ENCODE measurements at places on chromosomes 4 and X.

DNA sequence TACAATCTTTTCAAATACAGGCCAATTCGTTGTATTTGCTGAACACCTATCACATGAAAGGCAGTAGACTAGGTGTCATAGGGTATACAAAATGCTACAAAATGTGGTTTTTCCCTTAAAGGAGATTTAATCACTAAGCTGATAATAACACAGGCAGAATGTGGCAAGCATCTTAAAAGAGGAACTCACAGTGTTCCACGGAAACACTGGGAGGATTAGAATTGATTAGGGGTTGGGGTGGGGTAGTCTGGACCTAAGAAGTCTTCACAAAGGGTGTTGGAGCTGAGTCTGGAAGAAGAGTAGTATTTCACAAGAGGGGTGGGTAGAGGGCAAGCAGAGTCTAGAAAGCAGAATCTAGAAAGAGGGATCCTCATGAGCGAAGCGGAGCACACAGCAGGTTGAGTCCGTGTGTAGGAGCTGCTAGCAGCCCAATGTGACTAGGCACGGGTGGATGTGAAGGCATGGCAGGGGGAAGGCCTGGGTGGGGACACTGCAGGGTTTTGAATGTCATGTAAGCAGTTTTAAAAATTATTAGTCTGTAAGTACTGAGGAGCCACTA is 123.6 kb downstream of the MGST2 start:
- no peak for DNase-seq

DNA sequence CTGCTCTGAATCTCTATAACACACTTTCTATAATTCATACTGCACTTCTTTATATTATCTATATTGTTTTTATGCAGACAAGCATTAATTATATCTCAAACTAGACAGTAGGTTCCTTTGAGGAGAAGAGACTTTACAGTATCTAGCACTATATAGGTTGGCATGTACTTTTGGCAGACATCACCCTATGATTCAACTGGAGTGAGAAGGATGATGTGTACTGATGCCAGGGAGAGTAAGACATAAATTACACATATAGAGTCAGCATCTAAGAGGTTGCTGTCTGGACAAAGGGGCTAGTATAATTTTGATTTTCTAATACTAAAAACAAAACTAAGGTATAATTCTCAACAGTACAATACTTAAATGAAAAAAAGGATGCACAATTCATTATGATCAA is 5.1 kb upstream of the RBM41 start:
- no peak for DNase-seq

GRCh38 chr4:53161787-53162433 is 204.0 kb downstream of the SCFD2 start:
- DNase-seq, result no peak

DNA sequence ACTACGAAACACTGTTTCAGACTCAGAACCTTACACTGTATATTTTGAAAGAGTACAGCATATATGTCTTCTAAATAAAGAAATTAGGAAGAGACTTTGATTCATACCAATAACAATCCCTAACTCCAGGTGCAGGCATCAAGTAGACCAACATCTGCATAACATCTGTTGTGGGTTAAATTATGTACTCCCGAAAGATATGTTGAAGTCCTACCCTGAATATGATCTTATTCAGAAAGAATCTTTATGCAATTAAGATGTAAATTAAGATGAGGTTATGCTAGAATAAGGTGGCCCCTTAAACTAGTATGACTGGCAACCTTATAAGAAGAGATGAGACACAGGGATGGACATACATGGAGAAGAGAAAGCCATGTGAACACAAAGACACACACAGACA is 117.9 kb downstream of the INPP4B start:
- DNase-seq, result no peak

- no peak for DNase-seq
These were observed 62.7 kb downstream of the SLC9A6 start for GRCh38 chrX:136047969-136048368.

- no peak for DNase-seq
These were observed 518.6 kb downstream of the RPA4 start for GRCh38 chrX:97402333-97402732.

DNA sequence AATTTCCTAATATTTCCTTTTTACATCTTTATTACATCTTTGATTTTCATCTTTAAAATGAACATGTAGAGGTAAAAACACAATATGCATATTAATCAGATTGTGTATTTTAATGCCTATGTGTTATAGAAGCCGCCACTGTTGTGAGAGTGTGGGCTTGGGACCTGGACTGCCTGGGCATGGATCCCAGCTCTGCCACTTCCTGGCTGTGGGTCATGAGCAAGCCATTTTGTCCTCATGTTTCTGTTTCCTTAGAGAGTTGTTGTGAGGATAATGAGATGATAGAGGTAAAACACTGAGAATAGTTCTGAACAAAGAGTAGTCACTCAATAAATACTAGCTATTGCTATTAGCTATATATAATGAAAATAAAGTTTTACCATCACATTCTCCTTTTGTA is 38.4 kb upstream of the SCOC start:
- no peak for DNase-seq

GRCh38 chr4:8215001-8215427 is 15.9 kb downstream of the SH3TC1 start:
- peak; percentile 56 for DNase-seq

GRCh38 chrX:2391869-2392606 is 108.7 kb downstream of the DHRSX start:
- DNase-seq, result peak; percentile 95

- no peak for DNase-seq
These were observed 694.0 kb downstream of the IL1RAPL1 start for GRCh38 chrX:29281078-29281742.

DNA sequence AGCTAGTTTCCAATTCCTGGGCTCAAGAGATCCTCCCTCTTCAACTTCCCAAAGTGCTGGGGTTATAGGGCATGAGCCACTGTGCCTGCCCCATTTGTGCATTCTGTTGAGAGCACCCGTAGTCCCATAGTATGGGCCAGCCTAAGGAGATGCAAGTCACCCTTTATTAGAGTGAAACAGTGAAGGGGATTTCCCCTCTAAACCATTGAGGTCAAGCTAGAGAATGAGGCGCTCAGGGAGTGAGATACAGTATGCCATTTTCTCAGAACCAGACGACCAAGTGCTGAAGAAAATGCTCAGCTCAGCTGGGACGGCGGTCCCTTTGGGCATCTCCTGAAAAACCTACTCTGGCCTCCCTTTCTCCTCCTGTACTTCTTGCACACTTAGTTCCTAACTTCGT is 18.7 kb downstream of the RNF4 start:
- DNase-seq, result no peak

GRCh38 chr4:747546-748170 is 42.0 kb downstream of the PCGF3 start:
- no peak for DNase-seq

- DNase-seq, result peak; percentile 37
These were observed 1042.1 kb upstream of the LCORL start for GRCh38 chr4:19063662-19064061.

- no peak for DNase-seq
These were observed 150.5 kb upstream of the WDR1 start for GRCh38 chr4:10267066-10267465.

DNA sequence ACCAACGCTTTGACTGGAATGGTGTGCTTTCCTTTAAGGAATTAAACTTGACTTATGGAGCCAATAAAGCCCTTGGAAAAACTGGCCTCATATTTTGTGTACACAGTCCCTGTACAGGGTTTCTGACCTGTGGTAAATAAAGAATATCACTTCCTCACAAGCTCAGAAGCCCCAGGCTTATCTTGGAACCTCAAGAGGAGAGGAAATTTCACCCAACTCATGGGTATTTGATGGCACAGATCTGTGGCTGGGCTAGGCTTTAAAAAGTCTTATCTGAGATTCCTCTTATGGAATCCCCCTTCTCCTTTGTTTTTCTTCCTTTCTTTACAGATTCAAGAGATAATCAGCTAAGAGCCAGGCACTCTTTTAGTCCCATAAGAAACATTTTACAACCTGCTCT is 89.3 kb upstream of the USP38 start:
- no peak for DNase-seq

GRCh38 chrX:72100824-72101351 is 30.8 kb downstream of the RTL5 start:
- no peak for DNase-seq

- no peak for DNase-seq
These were observed 66.9 kb downstream of the KLHL13 start for GRCh38 chrX:118049713-118050112.

DNA sequence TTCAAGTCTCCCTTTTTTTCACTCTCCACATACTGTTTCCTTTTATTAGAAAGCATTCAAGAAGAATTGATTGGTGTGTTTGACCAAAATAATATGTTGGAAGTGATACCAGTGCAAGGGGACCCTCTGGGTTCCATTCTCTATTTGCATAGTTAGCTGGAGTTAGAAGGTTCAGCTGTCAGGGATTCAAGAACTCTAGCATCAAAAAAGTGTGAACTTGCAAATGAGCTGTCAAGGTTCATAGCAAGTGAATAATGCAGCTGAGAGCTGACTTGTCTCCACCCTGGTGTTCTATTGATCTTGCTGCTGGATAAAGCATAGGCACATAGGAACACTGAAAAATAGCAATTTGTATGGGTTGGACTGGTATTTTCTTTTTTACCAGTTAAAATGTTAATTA is 73.2 kb downstream of the SORBS2 start:
- no peak for DNase-seq
